ENCODE measurements at places on chromosomes 1 and 21.

GRCh38 chr1:231857609-231858135, 231.1 kb downstream of the DISC1 start:
- no peak for DNase-seq

DNA sequence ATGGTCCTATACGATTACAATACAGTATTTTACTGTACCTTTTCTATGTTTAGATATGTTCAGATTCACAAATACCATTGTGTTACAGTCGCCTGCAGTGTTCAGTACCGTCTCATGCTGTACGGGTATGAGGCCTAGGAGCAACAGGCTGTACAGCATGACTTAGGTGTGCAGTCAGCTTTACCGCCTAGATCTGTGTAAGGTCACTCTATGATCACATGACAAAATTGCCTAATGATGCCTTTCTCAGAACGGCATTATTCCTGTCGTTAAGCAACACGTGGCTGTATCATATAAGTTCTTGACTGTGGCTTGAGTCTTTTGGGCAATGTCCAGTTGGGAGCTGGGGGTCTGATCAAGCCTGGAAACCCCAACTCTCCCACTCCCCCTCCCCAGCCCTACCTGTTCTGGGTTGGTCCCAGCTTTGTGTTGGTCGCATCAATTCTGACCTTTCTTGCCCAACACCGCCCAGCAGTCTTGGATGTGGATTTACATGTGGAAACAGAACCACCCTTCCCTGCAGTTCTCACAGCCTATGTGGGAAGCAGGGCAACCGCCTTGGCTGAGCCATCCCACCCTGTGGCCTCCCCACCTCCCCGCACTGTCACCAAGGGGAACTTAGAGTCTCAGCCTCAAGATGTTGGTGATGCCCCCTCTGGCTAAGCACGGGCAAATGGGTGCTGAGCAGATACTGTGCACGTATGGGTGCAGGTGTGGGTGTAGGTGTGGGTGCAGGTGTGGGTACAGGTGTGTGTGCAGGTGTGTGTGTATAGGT, 80.2 kb upstream of the ACTL8 start:
- no peak for DNase-seq

DNA sequence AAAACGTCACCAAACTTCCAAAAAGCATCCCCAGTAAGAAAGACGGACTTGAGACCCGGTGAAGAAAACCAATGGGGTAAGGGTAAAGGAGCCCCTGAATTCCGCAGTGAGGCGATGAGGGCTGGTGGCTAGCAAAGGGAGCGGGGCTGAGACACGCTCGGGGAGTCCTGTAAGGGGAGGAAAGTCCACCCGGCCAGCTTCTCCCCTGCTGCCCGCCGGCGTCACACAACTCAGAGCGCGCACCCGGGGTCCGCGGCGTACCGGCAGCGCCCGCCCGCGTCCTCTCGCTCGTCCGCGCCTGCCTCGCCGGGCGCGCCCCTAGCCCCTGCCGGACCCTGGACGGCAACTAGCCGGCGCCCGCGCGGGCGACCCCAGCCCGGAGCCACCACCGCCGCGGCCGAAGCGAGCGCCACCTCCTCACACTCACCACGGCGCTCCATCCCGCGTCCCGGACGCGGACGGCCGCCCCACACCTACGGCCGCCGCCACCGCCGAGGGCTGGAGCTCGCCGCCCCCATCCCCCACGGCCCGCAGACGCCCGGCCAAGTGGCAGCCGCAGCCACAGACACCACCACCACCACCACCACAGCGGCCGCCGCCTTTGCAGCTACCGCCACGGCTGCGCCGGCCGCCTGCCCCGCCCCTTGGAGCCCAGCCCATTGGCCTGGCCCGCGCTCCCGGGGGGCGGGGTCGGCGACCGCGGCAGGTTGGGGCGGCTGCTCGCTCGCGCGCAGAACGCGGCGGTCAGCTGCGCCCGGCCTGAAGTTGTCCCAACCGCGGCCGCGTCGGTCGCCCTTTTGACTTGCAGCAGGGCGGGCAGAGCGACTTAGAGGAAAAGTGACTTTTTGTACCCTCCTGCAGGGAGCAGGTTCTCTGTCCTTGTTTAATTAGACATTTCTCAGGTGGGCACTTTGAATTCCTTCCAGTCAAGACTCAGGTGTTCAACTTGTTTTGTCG, 10.0 kb upstream of the ARHGAP29 start:
- no peak for DNase-seq

GRCh38 chr21:34511181-34511580, 829 bp downstream of the KCNE1 start:
- no peak for DNase-seq

DNA sequence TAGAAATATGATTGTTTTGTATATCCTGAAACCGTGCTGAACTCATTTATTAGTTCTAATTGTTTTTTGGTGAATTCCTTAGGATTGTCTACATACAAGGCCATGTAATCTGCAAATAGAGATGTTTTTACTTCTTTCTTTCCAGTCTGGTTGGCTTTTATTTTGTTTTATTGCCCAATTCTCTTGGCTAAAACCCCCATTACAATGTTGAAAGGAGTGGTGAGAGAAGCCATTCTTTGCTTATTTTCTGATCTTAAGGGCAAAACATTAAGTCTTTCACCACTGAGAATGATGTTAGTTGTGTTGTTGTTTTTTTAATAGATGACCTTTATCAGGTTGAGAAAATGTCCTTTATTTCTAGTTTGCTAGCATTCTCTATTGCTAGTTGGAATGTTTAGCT, 157.3 kb downstream of the NTMT2 start:
- no peak for DNase-seq

GRCh38 chr1:39654291-39654690, 14.8 kb upstream of the HEYL start:
- no peak for DNase-seq

DNA sequence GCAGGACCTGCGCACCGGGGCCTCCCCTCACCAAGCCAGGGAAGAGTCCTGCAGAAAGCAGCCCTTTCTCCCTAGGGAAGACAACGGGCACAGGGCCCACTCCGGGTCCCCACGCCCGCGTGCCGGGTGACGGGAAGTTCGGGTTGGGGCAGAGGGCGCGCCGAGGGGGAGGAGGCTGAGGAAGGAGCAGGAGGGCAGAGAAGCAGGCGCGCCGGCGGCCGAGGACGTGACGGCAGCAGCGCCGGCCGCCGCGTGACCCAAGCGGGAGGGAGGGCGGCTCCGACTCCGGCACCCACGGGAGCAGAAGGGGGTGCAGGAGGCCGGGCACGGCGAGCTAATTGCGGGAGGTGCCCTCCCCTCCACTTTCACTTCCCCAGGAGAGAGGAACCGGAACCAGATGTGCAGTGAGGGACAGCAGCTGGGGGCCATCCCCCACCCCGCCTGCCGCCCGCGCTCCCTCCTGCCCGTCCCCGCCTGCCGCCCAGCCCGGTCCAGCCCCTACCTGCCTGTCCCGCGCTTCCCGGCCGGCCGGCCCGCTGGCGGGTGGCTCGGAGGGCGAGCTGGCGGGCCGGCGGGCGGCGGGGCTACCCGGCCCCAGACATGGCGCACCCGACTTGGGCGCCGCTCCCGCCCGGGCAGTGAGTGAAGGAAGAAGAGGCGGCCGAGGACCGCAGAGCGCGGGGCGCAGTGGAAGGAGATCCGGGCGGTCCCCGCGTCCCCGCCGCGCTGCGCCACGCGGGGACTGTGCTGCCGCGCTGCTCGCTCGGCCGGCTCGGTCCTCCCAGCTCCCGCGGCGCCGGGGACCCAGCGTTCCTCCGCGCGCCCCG, 510 bp downstream of the DENND4B start:
- DNase-seq, result peak; percentile 46

DNA sequence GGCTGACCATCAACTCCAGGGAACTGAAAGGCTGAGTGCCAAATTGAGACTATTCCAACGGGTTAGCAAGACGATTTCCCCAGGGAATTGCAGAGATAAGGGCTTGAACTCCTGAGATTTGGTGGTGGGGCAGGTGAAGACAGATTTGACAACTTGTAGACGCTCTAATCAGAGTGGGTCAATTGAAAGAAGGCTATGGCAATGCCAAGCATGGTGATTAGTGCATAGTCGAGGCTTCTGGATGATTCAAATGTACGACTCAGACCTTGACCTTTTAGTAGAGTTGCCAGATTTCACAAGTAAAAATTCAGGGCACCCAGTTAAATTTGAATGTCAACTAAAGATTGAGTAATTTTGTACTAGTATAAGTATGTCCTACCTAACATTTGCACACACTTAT, 302.1 kb upstream of the SPAG17 start:
- DNase-seq, result no peak

DNA sequence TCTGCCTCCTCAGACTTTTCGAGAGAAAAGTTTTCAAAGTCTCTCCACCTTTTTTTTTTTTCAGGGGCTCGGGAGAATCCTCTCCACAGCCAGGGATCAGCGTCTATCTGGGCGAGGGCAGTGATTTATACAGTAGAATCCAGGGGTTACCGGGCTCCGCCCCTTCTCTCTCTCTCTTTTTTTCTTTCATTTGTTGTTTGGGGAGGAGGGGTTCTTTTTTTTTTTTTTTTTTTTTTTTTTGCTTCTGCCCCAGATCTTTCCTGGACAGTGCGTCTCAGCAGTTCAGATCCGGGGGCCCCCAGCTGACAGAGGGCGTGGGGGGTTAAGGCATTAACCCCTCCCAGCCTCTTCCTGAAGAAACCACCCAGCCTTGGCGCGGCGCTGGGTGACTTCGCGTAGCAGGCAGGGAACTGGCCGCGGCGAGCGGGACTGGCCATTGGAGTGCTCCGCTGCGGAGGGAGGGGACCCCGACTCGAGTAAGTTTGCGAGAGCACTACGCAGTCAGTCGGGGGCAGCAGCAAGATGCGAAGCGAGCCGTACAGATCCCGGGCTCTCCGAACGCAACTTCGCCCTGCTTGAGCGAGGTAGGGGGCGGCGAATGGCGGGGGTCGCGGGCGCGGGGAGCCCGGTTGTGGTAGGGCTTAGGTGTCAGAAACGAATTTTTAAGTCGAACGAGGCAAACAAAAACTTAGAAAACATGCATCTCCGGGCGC, at the start of gene S1PR1:
Gene S1PR1, plus strand, starts transcription at position 504 of the 713 bp plus-strand sequence. CDS start 1,966 bp downstream, outside the sequence.
- no peak for DNase-seq

DNA sequence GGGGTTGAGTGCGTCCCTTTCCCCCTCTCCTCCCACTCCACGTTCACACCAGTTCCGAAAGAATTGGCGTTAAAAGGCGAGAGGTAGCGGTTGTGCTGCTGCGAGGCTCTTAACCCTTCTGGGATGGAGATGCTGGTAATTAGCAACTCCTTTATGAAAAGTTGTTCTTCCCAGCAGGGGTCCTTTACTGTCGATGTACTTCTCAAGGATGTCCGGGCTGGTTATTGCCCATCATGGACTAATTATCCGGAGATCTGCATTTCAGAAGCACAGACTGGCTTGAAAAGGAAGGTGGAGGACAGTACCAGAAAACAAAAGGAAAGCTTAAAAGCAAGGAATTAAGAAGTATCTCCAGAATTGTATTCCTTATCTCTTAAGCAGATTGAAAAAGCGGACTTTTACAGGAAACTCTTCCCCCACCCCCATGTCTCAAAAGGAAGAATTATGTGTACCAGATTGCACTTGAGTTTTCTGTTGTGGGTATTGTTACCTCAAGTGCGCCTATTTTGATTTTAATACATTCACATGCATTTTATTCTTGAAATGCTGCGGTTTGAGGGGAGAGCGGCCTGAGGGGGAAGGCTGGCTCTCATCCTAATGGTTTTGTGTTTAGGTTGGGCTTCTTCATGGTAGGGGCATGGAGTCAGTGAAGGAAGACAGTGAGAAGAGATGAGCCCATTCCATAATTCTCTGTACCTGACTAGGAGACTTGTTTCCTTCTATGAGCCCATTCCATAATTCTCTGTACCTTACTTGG, 1.5 kb downstream of the AK4 start:
- no peak for DNase-seq

GRCh38 chr1:236013330-236013729, 51.6 kb downstream of the NID1 start:
- no peak for DNase-seq

DNA sequence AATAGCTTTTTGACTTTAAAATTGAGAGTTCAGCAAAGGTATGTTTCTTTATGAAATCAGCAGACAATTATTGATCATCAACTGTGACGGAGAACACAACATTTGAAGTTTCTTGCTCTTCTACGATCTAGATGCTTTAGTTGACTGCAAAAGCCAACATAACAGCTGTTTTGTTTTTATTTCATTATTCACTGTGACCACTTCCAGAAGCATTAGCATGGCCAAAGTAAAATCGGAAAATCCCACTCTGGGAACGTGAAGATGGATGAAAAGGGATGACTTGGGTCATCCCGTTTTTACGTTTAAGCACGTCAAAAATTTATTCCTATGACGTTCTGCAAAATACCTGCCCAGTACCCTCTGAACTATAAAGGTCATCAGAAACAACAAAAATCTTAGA, 833.0 kb upstream of the ADAMTS5 start:
- no peak for DNase-seq

- no peak for DNase-seq
Measured at GRCh38 chr1:44605914-44606615, 68.2 kb downstream of the TMEM53 start.

DNA sequence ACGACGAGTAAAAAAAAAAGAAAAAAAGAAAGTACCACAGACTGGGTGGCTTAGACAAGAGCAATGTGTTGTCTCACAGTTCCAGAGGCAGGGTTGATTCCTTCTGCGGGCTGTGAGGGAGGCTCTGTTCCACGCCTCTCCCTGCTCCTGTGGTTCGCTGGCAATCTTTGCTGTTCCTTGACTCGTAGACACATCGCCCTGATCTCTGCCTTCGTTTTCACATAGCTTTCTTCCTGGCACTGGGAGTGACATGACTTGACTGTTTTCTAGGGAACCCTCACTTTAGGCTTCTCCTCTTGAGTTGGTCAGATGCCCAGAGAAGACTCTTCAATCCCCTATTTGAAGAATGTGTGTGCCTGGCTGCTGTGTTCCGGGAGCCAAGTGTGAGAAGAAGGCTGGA, 133.6 kb downstream of the TM2D1 start:
- DNase-seq, result no peak

- DNase-seq, result no peak
Measured at GRCh38 chr1:204199579-204199978, 3.3 kb upstream of the KISS1 start.

- DNase-seq, result no peak
Measured at GRCh38 chr1:75522389-75522788, 88.5 kb downstream of the SLC44A5 start.

GRCh38 chr1:154772056-154772455, 98.0 kb downstream of the KCNN3 start:
- DNase-seq, result no peak

- no peak for DNase-seq
Measured at GRCh38 chr1:57966751-57967406, 543.0 kb upstream of the DAB1 start.

GRCh38 chr1:81672766-81673165, 128.0 kb upstream of the ADGRL2 start:
- no peak for DNase-seq

- DNase-seq, result no peak
Measured at GRCh38 chr1:38848071-38848470, 11.5 kb downstream of the RRAGC start.

- no peak for DNase-seq
Measured at GRCh38 chr1:201505503-201505890, 1.4 kb downstream of the CSRP1 start.

Data from activated CD8-positive, alpha-beta memory T cell treated with anti-CD3 and anti-CD28 coated beads for 4 hours (primary cell).